ENCODE measurements at places on chromosomes 6 and 20. TPM values are rescaled to one million over a fixed set of nuclear protein-coding genes. Genes with fewer than 3 reads are reported as not detected.

Gene OR11A1
- total RNA-seq, result not detected

Gene XRN2
- total RNA-seq, result 94.0 TPM

Gene SLC17A2
- total RNA-seq, result 0.10 TPM

Gene SLC22A2
- not detected for total RNA-seq

Gene CALHM5
- total RNA-seq, result not detected

Gene MRPL14
- total RNA-seq, result 62.6 TPM

Gene ZNF341
- total RNA-seq, result 6.8 TPM

Gene WTAP
- total RNA-seq, result 125 TPM

Gene C6orf141
- total RNA-seq, result not detected

Gene SULF2
- total RNA-seq, result 0.66 TPM

Gene CCN2
- total RNA-seq, result not detected

Gene DAAM2
- total RNA-seq, result not detected

Gene SIRPD
- not detected for total RNA-seq

Gene VGLL2
- not detected for total RNA-seq

Gene GGT7
- 13.7 TPM for total RNA-seq

Gene CLVS2
- not detected for total RNA-seq

Gene BPIFB1
- total RNA-seq, result not detected

Gene TFAP2C
- total RNA-seq, result not detected

Gene TOX2
- total RNA-seq, result 4.0 TPM

Gene TCP11
- total RNA-seq, result not detected

Gene CCN5
- total RNA-seq, result not detected

Gene PACRG
- total RNA-seq, result 0.36 TPM

Gene DOP1A
- 7.1 TPM for total RNA-seq

Gene DNMT3B
- 0.93 TPM for total RNA-seq

Gene SCGN
- total RNA-seq, result not detected

Gene NKAIN4
- not detected for total RNA-seq

Gene NOTCH4
- total RNA-seq, result 0.73 TPM

Gene PRDM13
- not detected for total RNA-seq

Gene YIPF3
- 62.5 TPM for total RNA-seq

Gene LTA
- 1,021 TPM for total RNA-seq

Gene PTK7
- 3.7 TPM for total RNA-seq

Gene C2
- 1.6 TPM for total RNA-seq

Gene GPLD1
- total RNA-seq, result 0.39 TPM

Gene HDGFL1
- total RNA-seq, result not detected

Gene CYP39A1
- total RNA-seq, result not detected

Gene SAPCD1
- 16.7 TPM for total RNA-seq

Gene ISM1
- total RNA-seq, result 2.0 TPM

Gene HLA-DMB
- 2.8 TPM for total RNA-seq

Gene AP5S1
- 15.0 TPM for total RNA-seq

Gene RAET1L
- total RNA-seq, result not detected

Gene BPIFB4
- not detected for total RNA-seq

Gene OR2J3
- total RNA-seq, result not detected

Gene APOBEC2
- not detected for total RNA-seq

Gene LY6G6F
- total RNA-seq, result not detected

Gene FAM83C
- not detected for total RNA-seq

Gene GNAS
- total RNA-seq, result 505 TPM

Gene AIG1
- total RNA-seq, result 2.6 TPM

Measured in activated T-helper 1 cell treated with anti-CD3 and anti-CD28 coated beads, Interleukin-12 subunit alpha, Interleukin-12 subunit beta, Interleukin-2, Interleukin-4 antibody, amounts not matched to agents 30 ng/mL and 10 ng/mL and 1 ng/mL, durations not matched to agents 14 hours and 24 hours and 36 hours (primary cell).